Activated CD8-positive, alpha-beta memory T cell treated with anti-CD3 and anti-CD28 coated beads for 1 hour (primary cell): ENCODE measurements at places on chromosomes 5 and 9.

DNA sequence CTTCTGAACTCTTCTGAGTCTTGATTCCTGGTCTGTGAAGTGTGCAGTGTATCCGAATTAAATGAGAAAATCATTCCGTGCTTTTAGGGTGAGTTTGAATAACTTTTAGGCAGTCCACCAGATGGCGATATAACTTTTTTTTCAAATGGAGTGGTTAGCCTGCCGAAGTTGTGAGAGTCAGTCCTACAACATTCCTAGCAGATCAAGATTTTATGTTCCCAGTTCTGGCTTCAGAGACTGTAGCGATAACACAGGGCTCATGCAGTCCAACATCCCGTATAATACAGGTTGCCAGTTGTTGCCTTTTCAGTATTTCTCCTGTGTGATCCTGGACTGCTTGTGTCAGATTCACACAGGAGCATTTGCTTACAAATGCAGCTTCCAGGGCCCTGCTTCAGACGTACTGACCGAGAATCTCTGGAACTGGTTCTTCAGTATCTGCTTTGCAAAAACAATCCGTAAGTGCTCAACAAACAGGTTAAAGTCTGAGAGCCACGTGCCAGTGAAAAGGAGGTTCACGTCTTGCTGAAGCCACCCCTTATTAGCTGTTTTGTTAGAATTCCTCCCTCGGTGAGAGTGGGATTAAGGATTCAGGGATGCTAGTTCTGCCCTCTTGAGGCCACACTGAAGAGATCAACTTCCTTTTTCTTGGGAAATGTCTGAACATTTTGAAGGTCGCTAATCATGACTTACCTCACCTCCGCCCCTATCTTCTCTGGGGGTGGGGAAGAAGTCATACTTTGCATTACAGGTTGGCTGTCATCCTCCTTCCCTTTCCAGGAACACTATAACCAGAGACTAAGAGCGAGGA is 22.8 kb downstream of the SMIM3 start:
- DNase-seq, result no peak

DNA sequence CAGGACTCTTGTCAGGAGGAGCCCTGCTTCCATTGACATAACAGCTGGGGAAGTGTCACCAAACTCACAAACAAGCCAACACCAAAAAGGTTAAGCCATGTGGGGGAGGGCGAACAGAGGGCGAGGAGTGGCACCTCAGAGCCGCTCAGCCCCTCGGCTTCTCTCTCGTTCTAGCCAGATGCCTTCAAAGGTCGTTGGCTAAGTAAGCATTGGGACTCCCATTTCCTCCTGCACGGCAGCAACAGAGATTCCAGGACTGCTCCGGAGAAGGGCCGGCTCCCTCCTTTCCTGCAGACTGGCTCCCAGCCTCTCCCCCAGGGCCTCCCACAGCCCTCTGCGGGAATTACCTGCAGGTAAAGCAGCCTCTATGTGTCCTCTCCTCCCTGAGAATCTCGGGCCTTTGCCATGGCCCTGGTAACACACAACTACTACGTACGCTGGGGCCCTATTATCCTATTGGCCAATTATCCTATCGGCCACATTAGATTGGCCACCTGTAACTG is 52.1 kb upstream of the RNU6ATAC start:
- no peak for DNase-seq

DNA sequence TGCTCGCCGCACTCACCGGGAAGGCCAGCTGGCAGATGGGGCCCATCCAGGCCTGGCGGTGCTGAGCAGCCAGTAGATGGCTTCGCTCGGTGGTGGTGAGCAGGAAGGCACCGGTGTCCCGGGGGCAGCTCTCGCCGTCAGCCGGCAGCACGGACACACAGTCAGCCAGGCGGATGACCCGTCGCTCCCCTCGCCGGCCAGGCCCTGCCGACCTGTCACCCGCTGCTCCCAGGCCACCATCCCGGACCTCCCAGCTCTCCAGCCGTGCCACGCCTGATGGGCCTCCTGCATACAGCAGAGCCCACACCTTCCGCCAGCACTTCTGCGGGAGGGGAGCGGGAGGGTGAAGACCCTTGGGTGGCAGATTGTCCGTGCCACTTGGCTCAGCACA is 1.4 kb downstream of the DOK3 start:
- DNase-seq, result no peak

GRCh38 chr9:22401671-22402070 is 45.0 kb upstream of the DMRTA1 start:
- DNase-seq, result no peak

DNA sequence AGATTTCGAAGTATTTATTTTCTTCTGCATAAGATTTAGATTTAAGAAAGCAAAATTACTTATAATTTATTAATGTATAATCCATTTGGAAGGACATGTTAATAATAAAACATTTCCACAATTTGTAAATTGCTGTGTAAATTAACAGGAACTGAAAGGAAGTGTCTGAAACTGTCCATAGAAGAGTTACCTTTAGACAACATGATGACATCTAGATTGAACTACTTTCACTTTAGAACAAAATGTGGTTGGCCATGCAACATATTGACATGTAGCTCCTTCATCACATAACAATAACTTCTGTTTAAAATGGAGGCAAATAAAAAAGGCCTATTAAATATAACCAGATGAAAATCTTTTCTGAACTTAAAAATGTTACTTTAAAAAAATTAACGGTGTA is 1849.5 kb upstream of the ACO1 start:
- DNase-seq, result no peak

- no peak for DNase-seq
These were observed 394.6 kb downstream of the ELAVL2 start for GRCh38 chr9:23431459-23431858.

- no peak for DNase-seq
These were observed 14.3 kb upstream of the RANBP6 start for GRCh38 chr9:6029604-6030274.

GRCh38 chr9:30459156-30459555 is 1925.3 kb upstream of the ACO1 start:
- no peak for DNase-seq

DNA sequence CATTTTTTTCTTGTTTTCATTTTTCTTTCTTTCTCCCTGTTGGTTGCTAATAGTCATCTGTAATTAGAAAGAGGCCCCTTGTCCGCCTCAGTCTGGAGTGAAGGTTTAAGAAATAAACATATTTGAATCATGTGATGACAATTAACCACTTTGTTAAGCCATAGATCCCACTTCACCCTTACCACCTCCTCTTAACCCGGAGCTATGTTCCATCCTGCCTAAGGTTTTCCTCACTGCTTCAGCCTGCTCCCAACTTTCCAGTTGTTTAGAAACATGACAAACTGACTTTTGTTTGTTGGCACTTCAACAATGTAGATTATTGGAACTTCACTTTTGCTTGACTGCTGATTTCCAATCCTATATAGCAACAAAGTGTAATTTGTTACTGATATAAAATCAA is 37.4 kb upstream of the SSBP2 start:
- no peak for DNase-seq
